ENCODE measurements at places on chromosomes 4 and X.

DNA sequence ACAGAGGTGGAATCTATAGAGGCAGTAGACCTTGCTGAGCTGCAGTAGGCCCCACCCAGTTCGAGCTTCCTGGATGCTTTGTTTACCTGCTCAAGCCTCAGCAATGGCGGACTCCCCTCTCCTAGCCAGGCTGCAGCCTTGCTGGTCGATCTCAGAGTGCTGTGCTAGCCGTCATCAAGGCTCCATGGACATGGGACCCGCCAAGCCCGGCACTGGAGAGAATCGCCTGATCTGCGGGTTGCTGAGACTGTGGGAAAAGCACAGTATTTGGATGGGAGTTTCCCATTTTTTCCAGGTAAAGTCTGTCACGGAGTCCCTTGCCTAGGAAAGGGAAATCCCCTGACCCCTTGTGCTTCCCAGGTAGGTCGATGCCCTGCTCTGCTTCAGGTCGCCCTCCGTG, 124.8 kb upstream of the KLF8 start:
- no peak for DNase-seq

- DNase-seq: no peak
Measured at GRCh38 chr4:91147067-91147466, 1019.9 kb downstream of the CCSER1 start.

DNA sequence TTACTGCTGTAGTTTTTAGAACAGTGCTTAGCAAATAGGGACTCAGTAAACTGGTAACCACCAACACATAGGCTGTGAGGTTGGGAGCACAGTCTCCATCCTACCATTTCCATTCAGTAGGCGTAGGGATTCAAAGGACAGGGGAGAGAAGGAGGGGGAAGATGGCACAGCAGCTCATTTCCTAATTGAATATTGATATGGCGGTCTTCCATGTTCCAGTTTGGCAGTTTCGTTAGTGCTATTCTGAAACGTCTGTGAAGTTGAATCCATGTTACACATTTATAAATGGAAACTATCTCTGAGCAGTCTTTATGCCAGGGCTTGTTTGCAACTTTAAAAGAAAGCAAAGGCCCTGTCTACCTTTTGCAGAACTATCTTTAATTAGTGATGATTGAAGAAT, 105.5 kb downstream of the PARM1 start:
- no peak for DNase-seq

DNA sequence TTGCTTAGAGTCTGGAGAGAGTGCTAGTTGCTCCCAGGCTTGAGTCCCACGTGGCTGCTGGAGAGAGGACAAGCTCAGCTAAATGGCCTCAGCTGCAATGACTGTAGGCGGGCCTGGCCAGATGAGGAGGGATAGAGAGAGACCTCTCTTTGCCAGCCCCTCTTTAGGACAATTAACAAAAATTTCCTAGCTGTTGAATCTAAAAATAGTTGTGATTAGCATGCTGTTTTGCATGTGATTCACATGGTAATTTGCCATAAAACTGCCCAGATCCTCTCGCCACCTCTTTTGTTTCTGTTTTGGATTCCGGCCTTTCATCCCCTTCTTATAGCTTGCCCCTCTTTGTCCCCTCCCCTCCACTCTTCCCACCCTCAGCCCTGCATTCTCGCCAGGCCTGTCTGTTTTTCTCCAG, 28.9 kb upstream of the PRPS1 start:
- DNase-seq: peak; percentile 1
